ENCODE measurements at places on chromosomes 11 and 22.

DNA sequence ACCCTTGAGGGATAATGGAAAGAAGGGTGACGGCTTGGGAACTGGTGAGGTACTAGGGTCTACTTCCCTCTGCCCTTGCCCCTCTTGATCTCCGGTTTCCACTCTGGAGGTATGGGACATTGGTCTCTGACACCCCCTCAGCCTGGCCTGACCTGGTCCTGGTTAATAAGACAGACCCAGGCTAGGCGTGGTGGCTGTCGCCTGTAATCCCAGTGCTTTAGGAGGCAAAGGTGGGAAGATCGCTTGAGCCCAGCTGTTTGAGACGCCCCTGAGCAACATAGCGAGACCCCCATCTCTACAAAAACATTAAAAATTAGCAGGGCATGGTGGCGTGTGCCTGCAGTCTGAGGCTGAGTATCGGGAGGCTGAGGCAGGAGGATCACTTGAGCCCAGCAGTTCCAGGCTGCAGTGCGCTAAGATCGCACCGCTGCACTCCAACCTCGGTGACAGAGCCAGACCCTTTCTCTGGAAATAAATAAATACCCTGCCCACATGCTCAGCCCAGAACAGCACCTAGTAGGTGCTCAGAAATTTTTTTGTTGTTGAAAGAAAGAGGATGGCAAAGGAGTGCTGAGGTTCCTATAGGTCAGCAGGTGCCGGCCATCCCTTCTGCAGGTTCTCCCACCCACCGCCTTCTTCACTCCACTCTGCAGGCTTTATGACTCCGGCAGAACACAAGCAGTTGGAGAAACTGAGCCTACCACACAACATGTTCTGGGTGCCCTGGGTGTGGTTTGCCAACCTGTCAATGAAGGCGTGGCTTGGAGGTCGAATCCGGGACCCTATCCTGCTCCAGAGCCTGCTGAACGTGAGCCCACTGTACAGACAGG lies 6.3 kb downstream of the BEST1 start:
- no peak for DNase-seq

GRCh38 chr11:1879342-1879940 lies 12.3 kb downstream of the PRR33 start:
- DNase-seq: no peak

DNA sequence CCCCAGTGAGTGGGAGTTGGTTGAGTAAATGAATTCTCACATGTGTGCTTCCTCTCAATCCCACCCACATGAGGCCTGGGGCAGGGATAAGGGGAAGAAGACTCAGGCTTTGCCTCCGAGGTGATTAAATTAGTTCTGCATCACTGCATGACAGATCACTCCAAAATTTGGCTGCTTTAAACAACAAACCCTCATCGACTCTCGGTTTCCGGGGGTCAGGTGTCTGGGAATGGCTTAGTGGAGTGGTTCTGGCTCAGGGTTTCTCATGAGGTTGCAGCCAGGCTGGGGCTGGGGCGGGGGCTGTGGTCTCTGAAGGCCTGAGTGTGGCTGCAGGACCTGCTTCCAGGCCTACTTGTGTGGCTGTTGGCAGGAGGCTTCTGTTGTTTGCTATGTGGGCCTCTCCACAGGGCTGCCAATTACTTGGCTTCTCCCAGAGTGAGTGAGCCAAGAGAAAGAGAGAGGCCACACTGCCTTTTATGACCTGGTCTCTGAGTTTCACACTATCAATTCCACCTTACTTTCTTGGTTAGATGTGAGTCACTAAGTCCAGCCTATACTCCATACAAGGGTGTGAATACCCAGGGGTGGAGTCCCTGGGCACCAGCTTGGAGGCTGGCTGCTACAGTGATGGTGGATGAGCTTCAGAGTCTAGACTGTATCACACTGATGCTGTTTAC lies 15.9 kb downstream of the MOGAT2 start:
- no peak for DNase-seq

DNA sequence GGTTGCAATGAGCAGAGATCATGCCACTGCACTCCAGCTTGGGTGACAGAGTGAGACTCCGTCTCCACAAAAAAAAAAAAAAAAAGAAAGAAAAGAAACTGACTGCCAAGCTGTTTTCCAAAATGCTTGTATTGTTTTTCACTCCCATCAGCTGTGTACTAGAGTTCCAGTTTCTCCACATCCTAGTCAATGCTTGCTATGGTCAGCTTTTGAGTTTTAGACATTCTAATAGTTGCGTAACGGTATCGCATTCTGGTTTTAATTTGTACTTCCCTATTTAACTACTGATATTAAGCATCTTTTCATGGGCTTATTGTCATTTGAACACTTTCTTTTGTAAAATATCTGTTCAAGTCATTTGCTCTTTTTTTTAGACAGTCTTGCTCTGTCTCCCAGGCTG lies 55.7 kb downstream of the TSPAN18 start:
- no peak for DNase-seq

- DNase-seq: no peak
These were observed 679 bp upstream of the SSH3 start for GRCh38 chr11:67302571-67303131.

GRCh38 chr11:35165030-35165422 lies 26.1 kb downstream of the CD44 start:
- no peak for DNase-seq

DNA sequence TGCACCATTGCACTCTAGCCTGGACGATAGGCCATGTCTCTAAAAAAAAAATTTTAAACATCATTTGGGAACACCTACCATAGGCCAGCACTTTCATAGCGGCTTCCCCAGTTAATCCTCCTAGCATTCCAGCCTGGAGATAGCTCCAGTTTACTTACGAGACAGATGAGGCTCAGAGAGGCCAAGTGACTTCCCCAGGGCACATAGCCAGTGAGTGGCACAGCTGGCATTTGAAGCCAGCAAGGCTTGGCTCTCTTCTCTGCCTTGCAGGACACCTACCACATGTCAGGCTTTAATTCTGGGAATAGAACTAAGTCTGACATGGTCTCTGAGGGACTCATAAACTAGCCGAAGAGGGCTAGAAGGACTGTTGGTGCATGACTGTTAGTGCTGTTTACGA lies 4.9 kb upstream of the TAGLN start:
- DNase-seq: no peak

DNA sequence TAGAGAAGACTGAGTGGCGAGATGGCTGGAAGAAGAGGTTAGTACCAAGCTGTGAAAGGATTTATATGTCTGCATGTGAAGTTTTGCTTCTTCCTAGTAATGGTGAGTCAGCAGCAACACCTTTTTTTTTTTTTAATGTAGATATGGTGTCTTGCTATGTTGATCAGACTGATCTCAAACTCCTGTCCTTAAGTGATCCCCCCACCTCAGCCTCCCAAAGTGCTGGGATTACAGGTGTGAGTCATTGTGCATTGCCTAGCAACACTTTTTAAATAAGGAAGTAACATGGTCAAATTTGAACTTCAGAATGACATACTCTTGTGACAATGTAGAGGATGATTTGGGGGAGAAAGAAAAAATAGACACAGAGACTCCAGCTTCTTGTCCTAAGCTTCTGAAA lies 6.5 kb upstream of the CSTPP1 start:
- DNase-seq: no peak

GRCh38 chr11:57566005-57566904 lies 1.2 kb downstream of the UBE2L6 start:
- peak; percentile 30 for DNase-seq

GRCh38 chr11:23611726-23612125 lies 751.5 kb upstream of the CCDC179 start:
- DNase-seq: no peak

DNA sequence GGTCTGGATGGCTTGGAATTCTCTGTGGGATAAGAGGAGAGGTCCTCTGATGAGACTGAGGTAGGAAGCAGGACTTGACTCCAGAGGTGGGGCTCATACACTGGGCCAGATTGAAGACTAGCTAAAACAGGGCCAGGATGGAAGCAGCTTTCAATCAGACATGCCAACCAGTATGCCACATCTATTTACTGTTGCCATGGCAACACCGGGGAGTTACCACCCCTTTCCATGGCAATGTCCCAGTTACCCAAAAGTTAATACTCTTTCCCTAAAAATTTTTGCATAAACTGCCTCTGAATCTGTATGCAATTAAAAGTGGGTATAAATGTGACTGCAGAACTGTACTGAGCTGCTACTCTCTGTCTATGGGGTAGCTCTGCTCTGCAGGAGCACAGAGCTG lies 247.5 kb upstream of the ZBED5 start:
- DNase-seq: no peak

GRCh38 chr11:108654994-108655631 lies 9.8 kb upstream of the DDX10 start:
- DNase-seq: peak; percentile 23

GRCh38 chr11:106681435-106681834 lies 336.8 kb downstream of the GUCY1A2 start:
- no peak for DNase-seq

GRCh38 chr11:61119571-61119970 lies 17.3 kb downstream of the CD5 start:
- DNase-seq: no peak

GRCh38 chr11:16440136-16440535 lies 83.8 kb upstream of the SOX6 start:
- no peak for DNase-seq

GRCh38 chr11:17408026-17408425 lies 19.6 kb upstream of the KCNJ11 start:
- DNase-seq: no peak

DNA sequence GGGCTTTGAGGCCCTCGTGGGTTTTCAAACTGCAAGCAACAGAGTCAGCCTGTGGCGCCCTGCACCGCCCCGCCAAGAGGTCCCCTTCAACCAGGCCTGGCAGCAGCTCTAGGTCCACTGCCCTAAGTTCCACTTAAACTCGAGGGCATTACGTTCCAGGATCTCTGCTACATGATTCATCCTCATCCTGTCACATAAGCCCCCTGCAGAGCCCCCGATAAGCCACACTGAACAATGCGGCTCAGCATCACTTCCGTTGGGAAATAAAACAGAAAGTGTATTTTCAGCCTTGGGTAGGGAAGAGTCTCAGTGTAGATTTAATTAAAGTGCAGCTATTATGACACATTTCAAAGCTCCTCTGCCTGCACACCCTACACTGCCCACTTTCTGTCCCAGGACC lies 24.6 kb downstream of the SULT4A1 start:
- no peak for DNase-seq

GRCh38 chr11:58938398-58938797 lies 890 bp upstream of the GLYATL1 start:
- no peak for DNase-seq

- no peak for DNase-seq
These were observed 14.1 kb upstream of the NUP50 start for GRCh38 chr22:45149671-45150070.

GRCh38 chr11:17519061-17519885 lies 24.9 kb downstream of the USH1C start:
- no peak for DNase-seq

DNA sequence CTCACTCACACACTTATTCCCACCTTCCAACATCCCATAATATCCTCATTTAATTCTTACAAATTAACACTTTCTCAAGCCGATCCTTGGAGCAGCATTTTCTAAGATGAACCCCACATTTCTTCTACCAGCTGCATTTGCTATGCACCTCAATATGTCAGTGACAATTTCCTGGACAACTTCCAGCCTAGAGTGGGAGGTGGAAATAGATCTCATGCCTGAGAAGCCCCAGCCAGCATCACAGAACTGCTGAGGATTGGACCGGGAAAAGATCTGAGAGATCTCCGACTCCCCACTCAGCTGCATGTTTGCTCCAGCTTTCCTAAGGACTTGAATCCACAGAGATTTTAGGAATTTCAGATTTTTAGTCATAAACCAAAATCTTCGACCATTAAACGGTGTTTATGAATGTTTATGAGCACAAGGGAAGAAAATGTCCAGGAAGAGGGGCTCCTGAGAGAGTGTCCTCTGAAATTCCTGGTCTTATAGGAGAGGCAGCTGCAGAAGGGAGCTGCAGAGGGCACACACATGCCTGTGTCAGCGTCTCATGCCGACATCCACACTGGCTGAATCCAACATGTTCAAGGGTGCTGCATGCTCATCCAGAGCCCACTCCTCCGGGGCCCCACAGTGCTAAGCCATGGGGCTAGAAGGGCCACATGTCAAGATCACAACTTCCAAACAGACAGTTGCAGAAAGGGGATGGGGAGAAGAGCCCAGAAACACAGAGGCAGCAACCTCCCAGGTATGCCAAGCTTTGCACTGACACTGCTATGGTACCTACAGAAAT lies 68.6 kb downstream of the MICAL3 start:
- DNase-seq: no peak

DNA sequence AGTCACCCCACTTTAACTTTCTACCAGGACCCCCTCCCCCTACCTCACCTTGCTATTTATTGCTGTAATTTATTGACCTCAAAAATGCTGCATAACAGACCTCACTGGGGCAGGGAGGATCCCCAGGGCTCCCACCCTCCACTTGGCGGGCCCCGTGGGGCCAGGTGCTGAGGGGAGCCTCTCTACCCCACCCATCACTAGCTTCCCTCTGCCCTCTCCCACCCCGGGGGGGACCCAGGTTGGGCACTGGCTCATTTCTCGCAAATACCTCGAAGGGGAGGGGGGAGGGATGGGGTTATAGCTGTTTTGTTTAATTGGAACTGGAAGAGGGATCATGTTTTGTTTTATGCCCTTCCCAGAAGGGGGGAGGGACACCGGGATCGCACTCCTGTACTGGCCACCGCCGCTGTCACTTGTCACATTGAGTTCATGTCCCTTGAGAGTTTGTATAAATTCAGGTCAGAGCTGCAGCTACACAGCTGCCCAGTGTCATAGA lies 16.3 kb upstream of the TMEM191C start:
- no peak for DNase-seq

DNA sequence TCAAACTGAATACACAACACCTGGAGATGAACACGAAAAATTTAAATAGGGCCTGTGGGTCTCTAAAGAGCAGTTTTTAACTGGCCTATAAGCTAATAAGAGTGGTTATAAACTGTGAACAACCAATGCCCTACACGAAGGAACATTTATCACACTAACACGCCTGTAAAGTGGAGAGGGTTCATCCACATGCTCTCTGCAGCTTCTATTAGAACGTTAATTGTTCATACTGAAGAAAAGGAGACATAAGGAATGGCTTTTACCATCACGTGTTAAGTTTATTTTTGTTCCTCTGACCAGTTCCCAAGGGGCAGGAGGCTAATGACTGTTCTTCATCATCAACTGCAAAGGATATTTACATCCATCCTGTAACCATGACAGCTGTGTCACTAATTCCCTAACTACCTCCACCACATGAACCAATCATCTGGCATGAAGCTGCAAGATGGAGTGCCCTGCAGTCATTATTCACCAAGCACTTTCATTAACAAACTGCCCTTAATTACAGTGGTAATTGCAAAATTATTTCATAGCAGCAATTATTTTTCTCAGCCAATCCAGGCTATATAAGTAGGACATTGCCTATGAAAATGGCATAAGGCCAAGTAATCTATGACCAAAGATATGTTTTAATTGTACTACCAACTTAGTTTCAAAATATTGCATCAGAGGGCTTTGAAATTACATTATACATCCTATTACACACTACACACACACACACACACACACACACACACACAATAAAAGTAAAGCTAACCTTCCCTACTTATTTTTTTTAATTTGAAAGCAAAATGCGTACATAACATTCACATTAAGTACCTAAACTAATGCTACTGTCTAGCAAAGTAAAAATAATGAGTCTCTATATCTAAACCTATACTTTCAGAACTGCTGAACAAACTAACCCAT lies 186.7 kb downstream of the CADM1 start:
- DNase-seq: no peak
